ENCODE measurements at places on chromosomes 3 and 15.

DNA sequence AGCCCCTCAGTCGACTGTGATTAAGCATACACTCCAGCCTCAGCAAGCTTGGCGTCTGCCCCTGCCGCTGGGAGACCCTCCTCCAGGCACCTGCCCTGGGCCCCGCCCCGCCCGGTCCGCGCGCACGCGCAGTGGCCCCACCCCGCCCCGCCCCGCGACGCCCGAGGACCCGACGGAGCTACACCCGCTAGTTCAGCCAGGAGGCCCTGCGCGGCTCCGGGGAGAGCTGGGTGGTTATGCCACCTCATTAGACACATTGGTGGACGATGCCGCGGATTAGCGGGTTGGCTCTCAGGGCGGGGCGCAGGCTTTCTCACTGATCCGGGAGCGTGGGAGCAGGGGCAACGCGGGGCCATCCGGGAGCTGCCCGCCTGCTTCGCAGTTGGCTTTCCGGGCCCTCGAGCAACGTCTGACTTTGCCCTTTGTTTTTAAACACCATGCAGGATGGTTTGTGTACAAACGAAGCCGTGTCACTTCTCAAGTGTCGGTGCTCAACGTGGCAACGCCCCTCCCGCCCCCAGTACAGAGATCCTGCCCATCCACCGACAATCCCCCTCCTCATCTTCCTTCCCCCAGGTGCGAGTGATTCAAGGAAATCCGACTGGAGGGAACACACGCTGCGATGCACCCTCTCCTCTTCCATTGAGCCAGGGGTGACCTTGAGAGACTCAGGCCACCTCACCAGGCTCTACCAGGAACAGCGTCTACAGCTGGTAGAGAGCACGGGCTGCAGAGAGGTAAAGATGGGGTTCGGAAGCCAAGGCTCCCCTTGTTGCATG lies 109.3 kb downstream of the SHQ1 start:
- no peak for DNase-seq

DNA sequence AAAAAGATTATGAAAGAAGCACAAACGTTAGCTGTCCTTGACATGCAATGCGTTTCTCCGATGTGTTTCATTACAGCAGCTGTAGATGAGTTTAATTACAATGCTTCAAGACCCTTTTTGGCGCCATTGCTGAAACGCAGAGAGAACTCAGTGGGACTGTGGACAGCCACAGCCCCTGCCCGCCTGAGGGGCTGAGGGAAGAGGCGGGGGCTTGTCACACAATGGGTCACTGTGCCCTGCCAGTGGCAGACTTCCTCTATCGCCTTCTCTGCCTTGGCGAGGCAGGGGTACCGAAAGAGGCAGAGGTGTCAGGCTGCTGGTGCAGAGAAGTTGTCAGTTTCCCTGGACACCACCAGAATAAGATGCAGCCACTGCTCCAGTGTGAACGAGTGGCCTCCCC lies 252.0 kb downstream of the NR2F2 start:
- no peak for DNase-seq

GRCh38 chr15:33086500-33087121 lies 107.9 kb downstream of the FMN1 start:
- DNase-seq: peak; percentile 15

GRCh38 chr3:41117398-41117870 lies 81.9 kb upstream of the CTNNB1 start:
- peak; percentile 55 for DNase-seq

GRCh38 chr15:89864958-89865739 lies 28.6 kb downstream of the AP3S2 start:
- no peak for DNase-seq

GRCh38 chr3:30539206-30539605 lies 67.2 kb upstream of the TGFBR2 start:
- DNase-seq: no peak

DNA sequence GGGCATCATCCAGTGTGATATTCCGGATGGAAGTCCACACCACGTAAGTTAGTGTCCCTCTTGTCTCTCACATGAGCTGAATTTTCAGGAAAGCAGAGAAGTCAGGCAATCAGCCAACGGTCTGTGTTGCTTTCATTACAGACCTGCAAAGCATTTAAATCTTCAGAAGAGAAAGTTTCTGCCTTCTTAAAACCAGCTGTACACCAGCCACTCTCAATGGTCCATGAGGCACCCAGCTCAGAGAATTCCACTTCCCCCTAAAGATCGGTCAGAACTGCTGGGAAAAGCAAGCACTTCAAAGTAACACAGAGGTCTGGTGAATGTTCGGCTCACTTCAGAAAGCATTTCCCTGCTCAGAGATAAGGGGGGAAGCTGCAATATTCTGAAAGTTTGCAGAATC lies 903.7 kb downstream of the EPHA3 start:
- no peak for DNase-seq

DNA sequence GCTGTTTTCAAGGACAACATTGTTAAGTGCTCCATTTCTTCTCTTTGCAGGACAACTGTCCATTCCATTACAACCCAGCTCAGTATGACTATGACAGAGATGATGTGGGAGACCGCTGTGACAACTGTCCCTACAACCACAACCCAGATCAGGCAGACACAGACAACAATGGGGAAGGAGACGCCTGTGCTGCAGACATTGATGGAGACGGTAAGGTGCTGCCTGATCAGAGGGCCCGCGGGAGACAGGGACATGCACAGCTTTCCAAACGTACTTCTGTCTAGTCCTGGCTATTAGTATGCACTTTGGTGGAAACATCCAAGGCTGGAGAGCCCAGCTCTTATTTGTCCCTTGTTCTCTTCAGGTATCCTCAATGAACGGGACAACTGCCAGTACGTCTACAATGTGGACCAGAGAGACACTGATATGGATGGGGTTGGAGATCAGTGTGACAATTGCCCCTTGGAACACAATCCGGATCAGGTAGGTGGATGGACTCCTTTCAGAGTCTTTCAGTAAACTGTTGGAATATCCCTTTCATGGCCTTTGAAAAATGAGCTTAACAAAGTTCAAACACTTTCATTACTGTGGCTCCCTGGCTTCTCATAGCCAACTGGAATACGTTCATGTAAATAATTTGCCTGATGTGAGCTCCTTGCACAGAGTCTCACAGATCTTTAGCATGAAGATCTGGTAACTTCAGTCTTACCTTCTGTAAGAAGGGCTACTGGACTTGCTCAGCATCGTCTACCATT lies 10.4 kb downstream of the THBS1 start:
- no peak for DNase-seq

DNA sequence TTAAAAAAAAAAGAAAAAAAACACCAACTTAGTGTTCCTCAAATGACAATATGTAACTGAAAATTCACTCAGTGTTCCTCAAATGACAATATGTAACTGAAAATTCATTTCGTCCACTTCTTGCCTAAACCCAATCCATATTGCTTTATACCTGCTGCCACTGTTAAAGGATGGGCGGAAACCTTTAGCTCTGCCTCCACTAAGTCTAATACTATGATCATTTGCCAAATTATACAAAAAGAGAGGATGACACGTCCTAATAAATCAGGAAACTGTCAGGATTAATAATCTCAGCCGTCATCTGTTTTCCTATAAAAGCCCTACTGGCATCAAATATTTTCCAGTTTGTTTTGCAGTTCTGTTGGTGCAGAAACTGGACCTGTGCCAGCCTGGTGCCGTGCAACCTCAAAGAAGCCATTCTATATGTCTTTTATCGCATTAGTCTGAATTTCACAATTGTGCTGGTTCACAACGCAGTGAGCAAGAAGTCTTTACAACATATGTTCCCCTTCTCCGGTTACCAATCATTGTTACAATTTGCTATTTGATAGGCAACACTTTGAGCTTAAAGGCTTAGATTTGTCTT lies 160.4 kb upstream of the KCNH8 start:
- DNase-seq: no peak

DNA sequence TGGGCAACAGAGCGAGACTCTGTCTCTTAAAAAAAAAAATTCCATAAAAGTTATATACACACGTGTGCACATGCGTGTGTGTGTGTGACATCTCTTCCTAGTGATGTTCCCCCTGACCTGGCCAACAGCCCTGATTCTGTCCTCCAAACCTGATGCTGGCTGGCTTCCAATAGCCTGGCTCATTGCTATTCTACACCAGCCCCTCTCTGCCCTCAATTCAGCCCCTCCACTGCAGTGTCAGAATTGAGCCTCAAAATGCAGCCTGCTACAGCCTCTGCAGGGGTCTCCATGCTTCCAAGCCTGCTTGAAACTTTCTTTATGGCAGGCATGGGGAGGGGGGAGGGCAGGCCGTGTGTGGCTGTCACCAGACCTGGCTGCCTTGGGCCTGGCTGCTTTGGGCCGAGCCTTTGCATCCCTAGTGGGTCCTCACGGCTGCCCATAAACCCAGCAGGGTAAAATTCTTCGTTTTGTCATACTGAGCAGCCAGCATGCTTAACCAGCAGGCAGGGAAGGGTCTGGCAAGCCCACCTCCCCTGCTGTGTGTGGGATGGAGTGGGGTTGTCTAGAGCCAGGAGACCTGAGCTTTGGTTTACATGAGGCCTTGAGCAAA lies 22.7 kb upstream of the DOCK3 start:
- DNase-seq: no peak

DNA sequence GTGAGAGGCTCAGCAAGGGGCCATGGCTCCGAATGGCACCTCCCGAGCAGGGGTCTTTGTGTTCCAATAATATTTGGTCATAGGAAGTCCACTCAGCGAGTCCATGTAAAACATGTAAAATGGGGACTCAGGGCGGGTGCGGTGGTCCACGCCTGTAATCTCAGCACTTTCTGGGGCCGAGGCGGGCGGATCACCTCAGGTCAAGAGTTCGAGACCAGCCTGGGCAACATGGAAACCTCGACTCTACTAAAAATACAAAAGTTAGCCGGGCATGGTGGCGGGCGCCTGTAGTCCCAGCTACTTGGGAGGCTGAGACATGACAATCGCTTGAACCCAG lies 26.4 kb downstream of the EFCC1 start:
- DNase-seq: no peak

DNA sequence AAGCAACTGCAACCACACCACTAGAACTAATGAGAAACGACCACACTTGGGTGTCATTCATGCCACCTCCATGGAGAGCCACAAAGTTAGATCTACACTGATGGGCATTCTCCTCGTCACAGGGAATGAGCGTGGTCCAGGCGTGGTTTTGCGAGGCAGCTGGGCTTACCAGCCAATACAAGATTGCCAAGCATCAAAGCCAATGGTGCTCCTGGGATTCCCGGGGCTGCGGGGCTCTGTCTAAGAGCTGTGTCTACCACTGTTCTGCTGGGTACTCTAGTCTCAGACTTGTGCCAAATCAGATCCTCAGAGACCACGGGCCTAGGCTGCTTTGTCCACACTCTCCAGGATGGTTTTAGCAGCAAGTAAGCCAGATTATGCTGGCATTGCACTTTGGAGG lies 43.8 kb downstream of the RAB6B start:
- no peak for DNase-seq

- no peak for DNase-seq
These were observed 147.6 kb downstream of the FAM43A start for GRCh38 chr3:194833114-194833910.

DNA sequence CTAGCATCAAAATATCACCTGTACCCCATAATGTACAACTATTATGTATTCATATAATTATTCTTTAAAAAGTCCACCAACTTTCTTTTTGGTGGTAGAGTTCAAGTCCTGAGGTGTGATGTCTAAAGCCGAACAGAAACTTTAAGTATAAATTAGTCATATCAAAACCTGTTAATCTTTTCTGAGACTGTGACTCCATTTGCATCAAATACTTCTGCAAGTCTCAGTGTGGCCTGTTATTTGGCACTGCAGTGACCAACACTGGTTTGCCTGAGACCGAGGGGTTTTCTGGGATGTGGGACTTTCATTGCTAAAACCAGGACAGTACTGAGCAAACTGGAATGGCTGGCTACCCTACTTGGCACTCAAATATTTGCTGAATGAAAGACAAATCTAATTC lies 7.3 kb downstream of the NGLY1 start:
- no peak for DNase-seq

DNA sequence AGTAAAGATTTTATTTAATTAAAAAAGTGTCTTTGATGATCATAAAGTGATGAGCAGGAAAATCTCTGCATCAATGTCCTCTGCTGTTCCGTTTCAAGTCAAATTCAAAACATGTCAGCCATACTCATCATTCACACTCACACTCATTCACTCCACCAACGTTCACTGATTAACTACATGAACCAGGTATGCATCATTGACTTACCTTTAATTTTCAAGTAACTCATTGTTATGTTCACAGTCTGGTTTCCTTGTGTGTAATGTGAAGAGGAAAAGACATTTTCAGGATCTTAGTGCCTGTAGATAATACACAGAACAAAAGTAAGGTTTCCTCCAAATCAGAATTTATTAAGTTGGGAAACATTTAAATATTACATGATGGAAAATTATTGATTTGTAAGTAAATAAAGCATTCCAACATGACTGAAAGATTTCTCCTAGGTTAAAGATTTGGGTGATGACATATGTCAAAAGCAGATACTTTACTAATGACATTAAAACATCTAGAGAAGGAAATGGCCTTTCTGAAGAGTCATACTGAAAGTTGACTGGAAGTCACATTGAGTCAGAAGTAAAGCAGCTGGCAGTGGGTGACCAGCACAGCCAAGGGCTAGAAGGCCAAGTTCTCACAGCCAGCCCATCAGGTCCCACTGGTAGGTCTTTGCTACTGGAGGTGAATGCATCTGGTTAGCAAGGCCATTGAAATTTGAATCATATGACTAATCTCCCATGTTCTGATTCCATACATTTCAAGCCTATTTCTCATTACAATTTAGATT lies 251.9 kb downstream of the CDIN1 start:
- DNase-seq: peak; percentile 54

GRCh38 chr15:89367485-89368451 lies 33.1 kb upstream of the POLG start:
- DNase-seq: no peak

- DNase-seq: no peak
These were observed 22.2 kb downstream of the SEMA3G start for GRCh38 chr3:52422669-52423068.

- DNase-seq: no peak
These were observed 381.2 kb downstream of the GABRB3 start for GRCh38 chr15:26391567-26392194.

DNA sequence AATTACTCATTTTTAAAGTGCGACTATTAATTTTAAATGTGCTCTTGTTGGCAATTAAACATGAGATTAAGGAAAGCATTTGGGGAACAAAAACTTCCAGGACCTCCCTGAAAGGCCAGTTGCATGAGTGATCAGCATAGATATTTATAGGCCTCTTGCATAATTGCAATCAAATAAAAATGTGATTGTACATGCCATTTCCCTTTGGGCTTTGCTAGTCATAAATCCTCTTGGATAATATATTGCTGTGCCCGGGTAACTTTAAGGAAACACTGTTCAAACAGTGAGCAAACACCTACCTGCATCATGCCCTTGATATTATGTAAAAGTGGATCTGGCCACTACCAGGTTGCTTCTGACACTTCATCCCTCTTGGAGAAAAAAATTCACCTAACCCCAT lies 239.1 kb downstream of the MCTP2 start:
- no peak for DNase-seq
